NCI-H1092 (cell line): ENCODE measurements at places on chromosomes 16 and 17.
A peak's percentile ranks its signal among the peaks of the same experiment; 100 is the strongest.

- DNase-seq, result no peak
Observed at GRCh38 chr16:80557037-80557436, 16.2 kb downstream of the DYNLRB2 start.

GRCh38 chr17:38563362-38564253 lies 42.1 kb downstream of the SRCIN1 start:
- DNase-seq, result no peak

DNA sequence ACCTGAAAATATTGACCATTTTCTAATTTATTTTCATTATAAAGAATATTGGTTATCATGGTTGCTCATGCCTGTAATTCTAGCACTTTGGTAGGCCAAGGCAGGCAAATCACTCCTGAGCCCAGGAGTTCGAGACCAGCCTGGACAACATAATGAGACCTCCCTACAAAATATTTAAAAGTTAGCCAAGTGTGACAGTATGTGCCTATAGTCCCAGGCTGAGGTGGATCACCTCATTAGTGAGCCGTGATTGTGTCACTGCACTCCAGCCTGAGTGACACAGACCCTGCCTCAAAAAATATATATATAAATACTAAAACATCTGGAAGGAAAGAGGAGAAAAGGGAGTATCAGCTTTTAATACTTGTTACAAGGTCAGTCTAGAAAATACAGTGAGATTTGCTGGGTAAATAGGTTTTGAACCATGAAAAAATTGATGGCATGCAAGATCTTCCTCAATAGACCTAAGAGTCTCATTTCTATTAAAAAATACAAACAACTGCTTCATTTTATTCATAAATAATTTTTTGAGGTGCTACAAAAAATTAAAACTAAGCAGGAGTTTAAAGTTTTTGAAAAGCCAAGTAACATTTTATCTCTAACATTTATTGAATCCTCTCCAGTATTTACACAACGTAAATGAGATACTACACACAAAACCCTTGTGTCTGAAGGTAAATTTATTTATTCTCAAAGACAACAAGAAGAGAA lies 47.7 kb downstream of the TUBD1 start:
- DNase-seq, result no peak

GRCh38 chr17:27755706-27756466 lies 44.4 kb downstream of the NOS2 start:
- no peak for DNase-seq

DNA sequence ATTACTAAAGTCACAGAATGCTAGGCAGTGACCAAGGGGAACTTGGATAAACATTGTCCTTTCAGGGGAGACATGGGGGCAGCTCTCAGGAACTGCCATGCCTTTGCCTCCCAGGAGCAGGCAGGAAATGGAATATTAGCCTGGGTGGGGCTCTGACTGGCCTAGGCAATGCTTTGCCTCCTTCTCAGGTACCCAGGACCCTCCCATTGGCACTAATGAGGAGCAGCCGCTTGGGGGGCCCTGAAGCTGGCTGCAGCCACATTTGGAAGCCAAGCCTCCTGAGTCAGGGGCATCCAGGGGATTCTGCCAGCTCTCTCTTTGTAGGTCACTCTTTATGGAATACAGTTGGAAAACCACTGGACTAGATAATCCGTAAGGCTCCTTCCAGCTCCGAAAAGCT lies 5.5 kb downstream of the CPSF4L start:
- DNase-seq, result no peak

DNA sequence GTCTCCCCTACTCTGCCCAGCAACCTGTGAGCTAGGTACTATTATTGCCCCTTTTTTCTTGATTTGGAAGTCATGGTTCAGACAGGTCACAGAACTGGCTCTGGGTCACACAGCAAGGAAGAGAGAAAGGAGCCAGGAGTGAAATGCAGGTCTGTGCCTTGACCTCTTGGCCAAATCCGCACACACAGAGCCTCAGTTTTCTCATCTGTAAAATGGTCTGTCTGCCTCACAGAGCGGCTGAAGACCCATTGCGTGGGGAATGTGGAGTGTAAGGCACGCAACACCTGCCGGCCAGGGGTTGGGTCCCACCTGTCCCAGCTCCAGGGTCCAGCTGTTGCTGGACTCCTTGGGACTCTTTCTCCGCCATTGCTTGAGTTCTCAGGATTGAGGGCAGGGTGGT lies 32.4 kb downstream of the CNGB1 start:
- no peak for DNase-seq

DNA sequence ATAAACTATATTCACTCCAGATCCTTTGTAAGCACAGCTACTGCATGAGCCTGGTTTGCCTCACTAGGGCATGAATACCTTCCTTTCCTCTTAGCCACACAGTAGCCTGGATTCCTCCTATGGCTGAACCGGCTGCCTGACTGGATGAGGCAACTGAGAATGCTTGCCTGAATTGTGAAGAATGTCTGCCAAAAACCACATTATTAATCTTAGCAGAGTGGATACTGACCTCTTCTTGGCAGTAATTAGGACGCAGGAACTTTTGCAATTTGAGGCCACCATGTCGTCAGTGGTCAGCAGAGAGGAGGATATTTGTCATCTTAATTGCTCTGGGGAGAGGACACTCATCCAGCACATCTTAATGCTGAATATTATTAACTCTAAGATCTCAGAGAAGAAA lies 651.8 kb upstream of the GOT2 start:
- no peak for DNase-seq

GRCh38 chr16:10979717-10980601 lies 35.6 kb downstream of the CLEC16A start:
- DNase-seq, result no peak

GRCh38 chr16:55056585-55057401 lies 126.1 kb downstream of the IRX5 start:
- DNase-seq, result peak; percentile 40
